ENCODE measurements at places on chromosomes 16 and 17. TPM values are rescaled to one million over a fixed set of nuclear protein-coding genes. Genes with fewer than 3 reads are reported as not detected.

DNA sequence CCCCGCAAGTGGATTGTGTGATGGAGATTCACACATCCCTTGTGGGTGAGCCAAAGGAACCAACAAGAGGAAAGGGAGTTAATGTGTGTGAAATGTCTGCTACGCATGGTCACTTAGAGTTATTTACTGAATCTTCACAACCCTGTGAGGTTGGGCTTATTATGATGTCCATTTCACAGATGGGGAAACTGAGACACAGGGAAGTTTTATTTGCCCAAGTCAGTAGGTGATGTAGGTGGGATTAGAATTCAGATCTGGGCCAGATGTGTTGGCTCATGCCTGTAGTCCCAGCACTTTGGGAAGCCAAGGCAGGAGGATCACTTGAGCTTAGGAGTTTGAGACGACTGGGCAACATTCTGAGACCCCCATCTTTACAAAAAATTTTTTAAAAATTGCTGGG, 11.6 kb upstream of the DLX4 start:
- DNase-seq: no peak

- no peak for DNase-seq
Observed at GRCh38 chr17:40341808-40342503, 22.6 kb downstream of the GJD3 start.

DNA sequence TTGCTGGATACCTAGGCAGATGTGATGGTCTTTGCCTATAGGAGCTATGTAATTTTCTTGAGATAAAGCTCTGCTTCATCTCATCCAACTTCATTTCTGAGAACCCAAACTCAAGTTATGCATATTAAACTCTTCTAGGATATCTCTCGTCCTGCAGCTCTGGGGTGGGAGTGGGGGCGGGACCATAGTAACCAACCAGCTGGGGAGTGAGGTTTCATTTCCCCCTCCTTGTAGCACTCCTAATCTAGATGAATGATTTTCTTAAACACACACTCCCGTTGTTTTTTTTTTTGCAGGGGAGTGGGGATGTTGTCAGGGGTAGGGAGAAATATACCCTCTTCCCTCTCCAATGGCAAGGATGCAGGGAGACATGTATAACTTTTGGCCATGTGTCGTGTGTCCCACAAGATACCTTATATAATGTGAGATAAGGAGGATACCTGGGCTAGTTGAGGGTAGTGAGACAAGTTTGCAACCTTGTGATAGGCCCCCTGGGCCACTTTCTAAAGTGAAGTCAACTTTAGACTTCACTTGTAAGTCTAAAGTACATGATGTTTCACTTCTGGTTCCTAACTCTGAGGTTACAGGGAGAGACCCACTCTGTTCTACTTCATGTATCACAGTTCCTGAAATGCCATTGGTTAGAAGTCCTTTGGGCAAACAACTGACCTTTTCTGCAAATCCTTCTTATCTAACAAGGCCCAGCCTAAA, 10.5 kb upstream of the HEATR6 start:
- DNase-seq: no peak

GRCh38 chr17:78624324-78625151, 47.3 kb upstream of the DNAH17 start:
- no peak for DNase-seq

DNA sequence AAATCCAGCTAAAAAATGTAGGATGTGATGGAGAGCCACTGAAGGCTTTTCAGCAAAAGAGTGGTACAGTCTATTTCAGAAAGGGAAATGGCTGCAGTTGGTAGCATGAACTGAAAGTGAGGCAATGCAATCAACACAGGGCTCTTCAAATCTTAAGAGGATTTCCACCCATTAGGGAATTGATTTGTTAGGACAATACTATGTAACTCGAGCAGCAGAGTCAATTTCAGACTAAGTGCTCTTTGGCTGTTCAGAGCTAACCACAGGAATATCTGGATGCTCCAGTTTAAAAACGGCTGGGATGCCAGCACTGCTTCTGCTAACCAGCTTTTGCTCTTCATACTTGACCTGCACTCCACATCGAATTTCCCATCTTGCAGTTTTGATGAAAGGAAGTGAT, 24.6 kb downstream of the CACNG1 start:
- DNase-seq: no peak

- no peak for DNase-seq
Observed at GRCh38 chr17:82602487-82602886, 45.8 kb downstream of the WDR45B start.

The CD79B gene
- total RNA-seq: 0.17 TPM

GRCh38 chr16:10333321-10334032, 52.4 kb upstream of the ATF7IP2 start:
- no peak for DNase-seq

The SLC5A2 gene
- 0.78 TPM for total RNA-seq

DNA sequence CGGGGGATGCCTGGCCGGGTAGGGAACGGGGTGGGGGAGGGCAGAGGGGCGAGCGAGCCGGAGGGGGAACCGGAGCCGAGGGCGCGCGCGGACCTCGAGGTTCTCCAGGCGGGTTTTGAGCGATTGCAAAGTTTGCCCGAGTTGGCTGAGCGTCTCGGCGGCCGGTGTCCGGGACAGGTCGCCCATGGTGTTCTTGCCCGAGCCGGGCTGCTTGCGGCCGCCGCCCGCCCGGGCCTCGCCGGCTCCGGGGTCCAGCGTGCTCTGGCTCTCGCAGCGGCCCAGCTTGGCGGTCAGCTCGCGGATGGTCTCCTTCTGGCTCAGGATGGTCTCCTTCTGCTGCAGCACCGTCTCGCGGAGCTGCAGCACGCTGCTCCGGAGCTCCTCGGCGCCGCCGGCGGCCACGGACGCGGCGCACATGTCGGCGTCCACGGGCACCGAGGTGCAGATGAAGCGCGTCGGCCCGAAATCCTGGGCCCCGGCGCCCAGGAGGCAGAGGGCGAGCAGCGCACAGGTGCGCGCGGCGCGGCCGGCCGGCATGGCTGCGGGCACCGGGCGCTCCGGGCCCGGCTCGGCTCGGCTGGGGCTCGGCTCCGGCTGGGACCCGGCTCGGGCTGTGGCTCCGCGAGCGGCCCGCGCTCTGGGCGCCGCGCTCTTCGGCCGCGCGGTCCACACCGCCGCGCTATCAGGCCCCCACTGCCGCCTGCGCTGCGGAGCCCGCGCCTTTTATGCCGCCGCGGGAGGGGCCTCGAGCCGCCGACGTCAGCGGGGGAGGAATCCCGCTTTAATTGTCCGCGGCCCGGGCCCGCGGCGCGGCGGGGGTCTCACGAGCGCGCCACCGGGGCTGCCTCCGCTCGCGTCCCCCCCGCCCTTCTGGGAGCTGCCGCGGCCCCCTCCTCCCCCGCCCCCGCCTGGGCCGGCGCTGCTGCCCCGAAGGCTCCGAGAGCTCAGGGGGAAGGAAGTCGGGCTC, at the start of gene NPTX1:
Gene NPTX1 (minus strand): TSS at position 698 of the 967 bp plus-strand sequence. CDS start 161 bp downstream, at position 537.
- DNase-seq: no peak

DNA sequence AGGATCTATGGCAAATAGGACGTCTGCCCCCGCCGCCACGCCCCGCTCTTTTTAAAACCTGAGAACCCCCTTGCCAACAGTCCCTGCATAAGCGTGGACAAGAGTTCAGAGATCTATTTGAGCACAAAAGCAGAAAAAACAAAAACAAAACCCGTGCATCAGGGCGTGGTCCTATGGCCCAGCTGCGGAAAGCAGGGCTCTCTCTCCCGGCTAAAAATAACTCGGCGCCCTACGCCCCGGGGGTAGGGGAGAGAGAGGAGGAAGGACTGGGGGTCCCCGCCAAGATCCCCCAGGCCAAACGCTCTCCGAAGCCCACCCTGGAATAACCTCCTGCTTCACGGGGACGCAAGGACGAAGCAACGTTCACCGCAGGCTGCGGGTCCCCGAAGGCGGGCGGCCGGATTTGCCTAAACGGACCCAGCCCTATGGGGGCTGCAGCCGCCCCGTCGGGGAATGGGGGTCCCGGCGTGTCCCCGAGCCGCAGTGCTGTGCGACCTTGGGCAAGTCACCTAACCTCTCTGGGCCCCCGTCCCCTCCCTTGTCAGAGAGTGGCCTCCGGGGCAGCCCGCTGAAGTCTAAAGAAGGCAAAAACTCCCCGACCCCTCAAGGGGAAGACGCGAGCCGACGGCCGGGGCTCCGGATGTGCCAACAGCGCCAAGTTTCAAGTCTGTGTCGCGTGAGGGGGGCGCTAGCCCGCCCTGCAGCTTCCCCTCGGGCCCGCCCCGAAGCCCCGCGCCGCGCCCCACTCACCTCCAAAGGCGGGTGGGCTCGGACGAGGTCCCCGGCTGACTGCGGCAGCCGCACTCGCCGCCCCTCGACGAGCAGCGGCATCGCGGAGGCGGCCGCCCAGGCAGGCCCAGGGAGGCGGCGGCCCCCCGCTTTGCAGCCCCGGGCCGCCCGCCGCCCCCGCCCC, 477 bp downstream of the NTAN1 start:
- DNase-seq: peak; percentile 8

DNA sequence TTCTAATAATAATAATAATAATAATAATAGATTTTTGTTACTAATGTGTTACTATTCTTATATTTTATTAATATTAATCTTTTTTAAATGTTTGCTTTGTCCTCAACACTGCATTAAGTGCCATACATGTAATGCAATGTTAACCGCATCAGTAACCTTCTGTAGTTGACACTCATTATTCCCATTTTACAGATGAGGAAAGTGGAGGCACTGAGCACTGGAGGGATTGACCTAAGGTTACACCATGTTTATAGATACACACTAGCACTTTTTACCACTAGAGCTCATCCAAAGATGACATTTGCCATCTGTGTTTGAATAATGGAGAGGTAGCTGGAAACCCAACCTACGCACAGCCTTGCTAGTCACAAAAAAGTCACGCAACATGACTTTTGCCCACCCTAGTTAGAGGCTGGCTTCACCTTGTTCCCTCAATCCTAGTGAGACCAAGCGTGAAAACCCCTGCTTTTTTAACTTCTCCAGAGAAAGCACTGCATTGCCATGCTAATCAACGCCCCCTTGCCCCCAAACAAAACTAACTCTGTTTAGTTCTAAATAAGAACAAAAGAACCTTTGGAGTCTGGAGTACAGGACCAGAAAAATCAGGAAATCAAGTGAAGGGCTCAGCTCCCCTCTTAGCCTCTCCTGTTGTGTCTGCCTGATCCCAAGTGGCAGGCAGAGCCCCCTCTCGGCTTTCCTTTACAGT, 2.3 kb downstream of the ARSG start:
- no peak for DNase-seq

The MKS1 gene
- 23.6 TPM for total RNA-seq

The ANKRD40CL gene
- total RNA-seq: not detected

GRCh38 chr17:58400826-58401225, 16.5 kb downstream of the RNF43 start:
- no peak for DNase-seq
